ENCODE measurements at places on chromosomes 3 and 15. TPM values are rescaled to one million over a fixed set of nuclear protein-coding genes. Genes with fewer than 3 reads are reported as not detected.

Gene C3orf80
- total RNA-seq: 0.61 TPM

Gene BFSP2
- total RNA-seq: not detected

Gene AP3B2
- 1.6 TPM for total RNA-seq

Gene SMCO1
- 0.16 TPM for total RNA-seq

Gene CYP8B1
- not detected for total RNA-seq

Measured in hair follicle dermal papilla cell (primary cell).